ENCODE measurements at places on chromosomes 7 and 10. TPM values are rescaled to one million over a fixed set of nuclear protein-coding genes. Genes with fewer than 3 reads are reported as not detected.

GRCh38 chr7:63071920-63072319 is 926.7 kb upstream of the ZNF722 start:
- no peak for DNase-seq

DNA sequence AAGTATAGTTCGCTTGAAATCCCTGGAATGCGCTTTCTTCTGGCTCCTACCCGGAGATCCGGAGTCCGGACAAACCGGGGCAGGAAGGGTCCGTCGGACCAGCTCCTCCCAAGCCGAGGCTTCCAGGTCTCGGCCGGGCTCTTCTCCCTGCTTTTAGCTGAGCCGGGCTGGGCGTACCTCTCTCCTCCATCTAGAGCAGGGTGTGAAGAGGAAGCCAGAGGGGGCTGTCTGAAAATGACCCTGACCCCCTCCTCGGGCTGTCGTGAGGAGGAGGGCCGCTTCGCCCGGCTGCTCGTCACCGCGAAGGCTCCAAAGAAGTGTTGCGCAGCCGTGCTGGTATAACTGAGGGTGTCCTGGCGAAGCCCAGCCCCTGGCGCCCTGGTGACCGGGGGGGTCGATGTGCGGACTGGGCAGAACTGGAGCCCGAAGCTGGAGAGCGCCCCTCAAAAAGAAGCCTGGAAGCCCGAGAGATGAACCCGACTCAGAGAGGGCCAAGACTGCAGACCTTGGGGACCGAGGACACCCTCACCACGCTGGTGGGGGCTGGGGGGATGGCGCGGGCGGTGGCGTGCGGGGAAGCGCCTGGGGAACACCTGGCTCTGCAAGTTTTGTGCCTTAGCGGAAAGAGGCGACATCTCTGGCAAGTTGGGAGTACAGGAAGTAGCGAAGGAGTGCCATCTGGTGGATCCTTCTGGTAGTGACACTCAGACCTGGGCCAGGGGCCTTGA is 5.7 kb downstream of the KAZALD1 start:
- peak; percentile 90 for DNase-seq

DNA sequence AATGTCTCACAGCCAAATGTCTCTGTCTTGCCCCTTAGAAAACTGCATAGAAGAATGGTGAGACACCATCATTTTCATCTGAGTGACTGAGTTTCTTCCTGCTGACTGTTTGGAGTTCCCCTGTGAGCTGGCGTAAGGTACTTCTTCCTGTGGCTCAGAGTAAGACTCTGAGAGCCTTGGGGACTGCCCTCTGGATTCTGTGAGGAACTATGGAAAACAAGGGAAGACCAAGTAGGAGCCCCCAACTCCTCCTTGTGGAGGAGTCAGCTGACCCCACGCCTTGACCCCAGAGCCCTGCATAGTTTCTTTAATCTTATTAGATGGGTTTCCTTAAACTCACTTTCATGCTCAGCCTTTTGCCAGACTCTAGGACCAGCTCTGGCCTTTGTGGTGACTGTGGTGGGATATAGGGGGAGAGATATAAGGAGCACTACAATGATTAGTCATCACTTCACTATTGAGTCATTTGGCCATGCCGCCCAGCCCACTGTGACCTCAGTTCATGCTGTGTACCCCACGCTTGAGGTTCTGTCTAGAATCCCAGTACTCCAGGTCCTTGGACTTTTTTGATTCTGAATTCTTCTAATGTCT is 51.8 kb upstream of the FAM133B start:
- no peak for DNase-seq

DNA sequence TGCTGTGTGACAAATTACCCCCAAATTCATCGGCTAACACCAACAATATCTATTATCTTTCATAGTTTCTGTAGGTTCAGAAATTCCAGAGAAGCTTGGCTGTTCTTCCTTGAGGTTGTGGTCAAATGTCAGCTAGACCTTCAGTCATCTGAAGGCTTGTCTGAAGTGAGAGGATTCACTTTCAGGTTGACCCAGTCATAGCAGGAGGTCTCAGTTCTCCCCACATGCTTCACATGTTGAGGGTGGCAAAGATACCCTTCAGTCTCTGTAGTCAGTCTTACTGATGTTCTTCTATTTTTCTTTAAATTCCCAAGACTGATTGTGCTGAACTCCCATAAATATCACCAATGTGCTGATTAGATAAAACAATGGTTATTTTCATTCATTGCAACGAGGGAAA is 1692.0 kb downstream of the REEP3 start:
- DNase-seq = no peak

- DNase-seq = no peak
Measured at GRCh38 chr7:2688409-2689342, 674 bp downstream of the AMZ1 start.

DNA sequence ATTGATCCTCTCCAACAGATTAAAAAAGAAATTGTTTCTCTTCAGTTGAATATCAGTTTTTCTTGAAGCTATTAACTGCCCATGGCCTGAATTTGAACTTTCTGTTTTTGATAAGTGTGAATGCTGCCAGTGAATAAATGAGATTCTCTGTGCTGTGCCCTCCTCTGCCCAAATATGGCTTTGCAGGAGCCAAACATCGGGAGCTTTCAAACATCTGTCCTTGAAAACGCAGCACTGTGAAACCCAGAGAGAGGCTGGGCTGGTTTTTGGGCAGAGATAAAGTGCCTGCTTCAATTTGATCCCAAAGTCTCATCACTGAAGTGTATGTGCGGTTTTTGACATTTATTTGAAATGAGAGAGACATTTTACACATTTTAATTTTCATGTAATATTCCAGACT is 268.3 kb upstream of the SHH start:
- no peak for DNase-seq

DNA sequence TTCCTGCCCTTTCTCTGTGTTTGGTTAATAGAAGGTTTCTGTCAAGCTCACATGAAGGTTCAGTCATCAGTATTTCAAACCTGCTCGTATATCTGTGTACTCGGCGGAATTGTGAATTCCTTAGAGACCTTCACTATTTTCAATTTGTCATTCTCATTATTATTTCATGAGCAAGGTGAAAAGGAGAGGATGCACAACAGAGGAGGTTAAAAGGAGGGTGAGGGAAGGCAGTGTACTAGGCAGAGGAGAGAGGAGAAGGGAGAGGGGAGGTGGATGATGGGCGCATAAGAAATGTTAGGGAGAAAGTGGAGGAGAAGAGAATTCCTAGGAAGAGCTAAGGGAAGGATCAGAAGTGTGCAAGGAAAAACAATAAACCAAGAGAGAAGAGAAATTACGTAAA is 185.0 kb upstream of the COBL start:
- no peak for DNase-seq

Gene SAMD9L
- total RNA-seq = not detected

Gene CLDN15
- 10.0 TPM for total RNA-seq

Gene NUDCD3
- total RNA-seq = 116 TPM

Gene AKR1C8
- total RNA-seq = not detected

Gene GPR15LG
- total RNA-seq = not detected

Data from Caco-2 (cell line).